ENCODE measurements at places on chromosomes 2 and 18.

DNA sequence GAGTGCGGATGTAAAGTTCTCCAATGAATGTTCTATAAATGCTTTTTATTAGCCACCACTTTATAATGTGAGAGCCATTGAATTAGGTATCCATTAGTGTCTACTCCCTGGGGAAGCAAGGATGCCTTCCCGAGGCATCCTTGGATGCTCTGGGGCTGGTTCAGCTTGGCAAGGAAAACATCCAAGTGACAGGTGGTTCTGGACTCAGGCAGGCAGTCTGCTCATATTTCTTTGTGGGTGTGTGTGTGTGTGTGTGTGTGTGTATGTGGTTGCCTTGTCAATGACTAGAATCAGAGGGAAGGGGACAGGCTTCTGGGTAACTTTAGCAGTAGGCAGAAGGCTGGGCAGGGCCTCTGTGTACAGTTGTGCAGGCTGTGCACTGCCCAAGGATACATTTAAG is 149.2 kb downstream of the TSN start:
- no peak for DNase-seq

DNA sequence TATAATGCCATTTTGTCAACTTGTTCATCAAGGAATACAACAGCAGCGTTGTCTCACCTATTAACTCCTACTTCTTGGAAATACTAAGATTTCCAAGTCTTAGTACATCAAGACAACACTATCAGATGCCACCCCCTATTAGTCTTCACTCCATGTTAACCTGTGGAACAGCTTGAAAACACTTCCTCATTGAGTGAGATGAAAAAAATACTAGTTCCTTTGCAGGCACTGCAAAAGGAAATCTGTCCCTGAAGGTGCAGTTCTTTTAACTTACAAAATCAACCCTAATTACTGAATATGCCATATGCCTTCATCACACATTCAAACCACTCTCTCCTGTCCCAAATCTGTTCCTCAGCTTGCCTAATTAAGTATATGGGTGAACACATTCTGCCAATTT is 4.0 kb downstream of the CWC22 start:
- DNase-seq: no peak

DNA sequence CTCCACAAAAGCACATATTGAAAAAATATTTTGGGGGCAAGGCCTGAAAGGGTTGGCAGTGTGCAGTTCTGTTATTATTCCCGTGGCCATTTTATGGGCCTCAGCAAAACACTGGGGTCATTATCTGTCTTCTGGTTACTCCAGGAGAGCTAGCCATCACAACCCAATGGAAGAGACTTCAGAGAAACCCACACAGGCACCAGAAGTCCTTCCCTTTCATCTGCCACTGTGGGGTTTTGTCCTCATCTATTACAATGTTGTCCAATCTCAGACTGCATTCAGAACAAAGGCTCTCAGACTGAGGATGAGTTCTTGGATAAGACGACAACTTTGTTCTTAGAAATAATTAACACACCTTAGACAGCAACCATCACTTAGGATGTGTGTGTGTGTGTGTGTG is 98.4 kb downstream of the PIEZO2 start:
- DNase-seq: no peak

- no peak for DNase-seq
Observed at GRCh38 chr2:44680424-44680971, 261.0 kb upstream of the SIX3 start.

- no peak for DNase-seq
Observed at GRCh38 chr18:10270151-10270571, 184.3 kb upstream of the APCDD1 start.

DNA sequence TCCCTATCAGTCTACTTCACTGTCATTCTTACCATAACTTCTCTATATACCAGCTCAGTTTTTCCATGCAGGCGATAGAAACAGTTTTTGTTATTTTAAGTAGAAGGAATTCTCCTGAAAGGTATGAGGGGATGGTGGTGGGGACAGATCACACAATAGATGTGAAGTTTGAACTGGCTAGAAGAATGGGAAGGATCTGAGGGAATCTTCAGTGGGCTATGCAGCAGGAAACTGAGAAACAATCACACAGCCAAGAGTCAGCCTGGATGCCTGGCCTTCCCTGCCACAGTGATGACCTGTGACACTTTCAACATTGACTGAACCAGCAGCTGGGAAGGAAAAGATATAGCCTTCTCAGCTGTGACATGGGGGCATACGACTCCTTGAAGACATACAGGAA is 329.1 kb upstream of the GULP1 start:
- no peak for DNase-seq

All from NCI-H2029 (cell line).